ENCODE measurements at places on chromosomes 2 and 18.

DNA sequence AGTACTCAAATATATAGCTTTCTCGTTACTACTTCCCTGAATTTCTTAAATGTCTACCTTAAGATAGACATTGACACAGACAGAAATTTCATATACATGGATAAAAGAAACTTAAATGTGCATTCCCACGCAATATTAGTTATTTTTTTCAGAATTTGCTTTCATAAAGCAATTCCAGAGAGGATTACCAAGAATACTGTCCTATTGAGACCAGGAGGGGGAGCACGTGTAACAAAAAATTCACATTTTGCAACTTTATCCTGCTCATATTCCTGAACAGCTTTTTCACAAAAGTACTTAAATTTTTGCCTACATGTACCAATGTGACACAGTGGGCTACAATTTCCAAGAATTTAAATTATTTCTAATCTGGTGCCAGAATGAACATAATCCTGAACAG is 30.7 kb upstream of the ERCC3 start:
- no peak for DNase-seq

- DNase-seq = no peak
Measured at GRCh38 chr18:40450751-40451150, 1504.3 kb upstream of the PIK3C3 start.

DNA sequence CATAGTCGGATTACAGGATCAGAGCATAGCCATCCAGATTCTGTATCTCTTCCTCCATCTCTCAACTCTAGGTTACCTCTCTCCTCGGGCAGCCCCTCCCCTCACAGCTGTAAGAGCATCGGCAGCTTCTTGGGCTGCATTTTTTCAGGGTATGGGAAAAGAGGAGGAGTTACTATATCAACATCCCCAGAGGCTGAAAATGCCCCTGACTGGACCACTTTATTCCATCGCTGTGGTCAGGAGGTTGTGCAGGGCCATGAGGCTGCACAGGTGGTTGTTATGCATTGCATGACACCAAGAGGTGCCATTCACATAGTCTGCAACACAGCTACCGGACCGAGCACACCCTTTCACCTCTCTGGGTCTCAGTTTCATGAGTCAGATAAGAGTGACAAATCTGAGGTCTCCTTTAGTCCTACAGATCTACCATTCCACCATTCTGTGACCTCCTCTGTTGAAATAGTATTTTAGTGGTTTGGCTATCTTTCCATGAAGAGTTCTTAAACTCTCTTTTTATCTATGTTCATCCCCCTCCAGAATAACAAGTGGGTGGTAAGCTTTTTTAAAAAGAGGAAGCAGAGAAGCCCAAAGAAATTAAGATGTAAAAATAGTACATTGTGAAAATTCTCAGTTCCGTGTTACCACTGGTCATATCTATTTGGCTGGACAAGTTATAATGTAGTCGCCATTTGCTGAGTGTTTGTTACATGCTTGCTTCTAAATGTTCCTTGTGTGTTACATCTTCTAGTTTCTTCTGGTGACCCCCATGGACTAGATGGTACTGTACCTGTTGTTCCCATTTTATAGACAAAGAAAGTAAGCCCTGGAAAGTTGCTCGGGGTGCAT is 56.6 kb upstream of the SLC1A4 start:
- no peak for DNase-seq

- DNase-seq = no peak
Measured at GRCh38 chr2:15819562-15820256, 120.6 kb upstream of the MYCN start.

GRCh38 chr2:241730671-241731293 is 3.6 kb upstream of the D2HGDH start:
- DNase-seq = no peak

GRCh38 chr2:63663013-63663864 is 74.5 kb downstream of the MDH1 start:
- no peak for DNase-seq

DNA sequence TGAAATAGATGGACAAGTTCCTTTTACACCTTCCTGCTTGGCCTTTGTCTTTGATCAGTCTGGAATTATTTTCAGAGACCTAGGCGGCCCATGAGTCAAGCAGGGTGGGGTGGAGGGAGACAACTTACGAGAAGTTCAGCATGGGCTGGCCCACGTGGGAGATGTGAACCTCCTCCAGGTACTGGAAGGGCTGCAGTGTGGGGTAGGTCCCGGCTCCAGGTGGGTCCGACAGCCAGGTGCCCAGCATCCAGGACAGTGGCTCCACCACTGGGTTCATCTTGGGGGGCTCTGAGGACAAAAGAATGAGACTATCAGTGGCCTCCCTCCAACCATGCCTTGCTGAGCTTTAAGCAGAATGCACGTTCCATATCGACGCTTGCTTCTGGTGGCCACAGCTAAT is 30.8 kb downstream of the THAP4 start:
- no peak for DNase-seq

GRCh38 chr18:10261344-10262276 is 192.8 kb upstream of the APCDD1 start:
- DNase-seq = no peak
